ENCODE measurements at places on chromosomes 1 and 21.

DNA sequence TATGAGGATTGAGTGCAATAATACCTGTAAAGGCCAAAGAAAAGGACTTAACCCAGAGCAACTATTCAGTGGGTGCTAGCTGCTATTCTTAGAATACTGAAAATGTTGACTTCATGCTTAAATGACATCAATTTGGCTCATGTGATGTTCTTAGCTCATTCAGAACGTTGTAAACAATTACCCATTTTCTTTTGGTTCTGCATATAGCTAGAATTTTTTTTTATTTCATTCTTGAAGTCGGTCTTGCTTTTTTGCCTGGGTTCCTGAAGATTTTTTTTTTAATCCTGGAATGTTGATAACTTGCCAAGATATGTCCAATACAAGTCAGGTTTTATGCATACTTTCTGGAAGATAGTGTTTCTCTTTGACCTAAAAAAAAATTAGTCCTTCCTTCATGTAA, 772.0 kb downstream of the LTN1 start:
- DNase-seq: no peak

GRCh38 chr1:201054091-201054543, 30.6 kb upstream of the KIF21B start:
- no peak for DNase-seq

GRCh38 chr1:18792747-18793146, 66.7 kb downstream of the TAS1R2 start:
- no peak for DNase-seq

GRCh38 chr1:3068564-3069431, at the start of gene PRDM16:
PRDM16 (plus strand) TSS chr1:3069203; CDS start chr1:3069260, 57 bp downstream.
- DNase-seq: peak; percentile 78

DNA sequence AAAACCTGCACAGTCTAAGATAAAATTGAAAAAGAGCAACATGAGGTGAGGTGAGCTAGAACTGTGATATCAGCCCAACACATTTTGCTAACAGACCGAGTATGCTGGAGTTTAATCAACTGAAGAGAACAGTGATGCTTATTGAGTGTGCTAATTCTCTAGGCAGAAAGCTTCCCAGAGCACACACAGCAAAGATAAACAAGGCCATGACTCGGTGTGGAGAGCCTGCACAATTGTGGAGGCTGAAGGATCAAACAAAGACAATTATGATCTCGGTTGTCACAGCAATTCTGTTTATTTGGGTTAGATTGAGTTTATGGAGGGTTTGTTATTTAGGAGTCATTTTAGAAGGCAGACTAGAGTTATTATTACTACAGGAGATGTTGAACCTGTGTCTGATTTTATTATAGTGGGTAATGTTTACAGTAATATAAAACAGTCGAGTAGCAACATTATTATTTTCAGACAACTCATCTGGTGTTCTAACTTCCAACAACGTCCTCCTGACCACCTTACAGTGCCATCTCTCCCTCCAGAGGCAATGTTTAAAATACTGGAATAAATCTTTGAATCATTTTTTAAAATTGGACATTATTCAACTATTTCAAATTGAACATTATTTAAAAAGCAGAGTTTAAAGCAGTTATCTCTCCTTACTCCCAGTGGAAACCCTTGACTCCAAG, 40.2 kb downstream of the DPT start:
- DNase-seq: no peak

GRCh38 chr1:2911421-2912178, 109.7 kb upstream of the ACTRT2 start:
- DNase-seq: no peak

DNA sequence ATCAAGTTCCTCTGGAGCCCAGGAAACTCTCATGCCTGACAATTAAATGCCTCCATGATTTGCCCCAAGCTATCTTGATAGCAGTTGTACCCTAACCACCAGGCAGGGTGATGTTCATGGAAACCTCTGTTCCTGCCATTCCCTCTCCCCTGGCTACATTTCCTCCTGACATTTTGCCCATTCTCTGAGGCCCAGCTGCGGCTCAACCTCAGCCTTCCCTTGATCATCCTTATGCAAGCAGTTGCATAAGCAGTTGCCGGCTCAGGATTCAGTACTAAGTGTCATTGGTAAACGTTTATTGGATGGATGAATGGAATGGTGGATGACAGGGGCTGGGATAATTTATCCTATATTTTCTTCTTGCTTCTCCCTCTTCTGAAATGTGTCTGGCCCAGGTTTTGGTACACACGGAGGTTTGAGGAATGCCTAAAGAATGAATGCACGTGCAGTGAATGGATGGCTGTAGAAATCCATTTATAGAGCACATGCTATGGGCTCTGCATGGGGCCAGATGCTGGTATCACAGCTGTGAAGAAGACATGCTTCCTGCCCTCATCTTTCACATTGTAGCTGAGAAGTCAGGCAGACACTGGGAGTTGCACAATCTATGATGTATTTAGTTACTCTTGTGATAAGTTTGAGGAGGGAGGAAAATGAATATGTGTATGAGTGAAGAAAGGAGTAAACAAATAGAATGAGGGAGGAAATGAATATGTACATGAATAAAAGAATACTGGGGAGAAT, 261.8 kb downstream of the FOXD2 start:
- no peak for DNase-seq

DNA sequence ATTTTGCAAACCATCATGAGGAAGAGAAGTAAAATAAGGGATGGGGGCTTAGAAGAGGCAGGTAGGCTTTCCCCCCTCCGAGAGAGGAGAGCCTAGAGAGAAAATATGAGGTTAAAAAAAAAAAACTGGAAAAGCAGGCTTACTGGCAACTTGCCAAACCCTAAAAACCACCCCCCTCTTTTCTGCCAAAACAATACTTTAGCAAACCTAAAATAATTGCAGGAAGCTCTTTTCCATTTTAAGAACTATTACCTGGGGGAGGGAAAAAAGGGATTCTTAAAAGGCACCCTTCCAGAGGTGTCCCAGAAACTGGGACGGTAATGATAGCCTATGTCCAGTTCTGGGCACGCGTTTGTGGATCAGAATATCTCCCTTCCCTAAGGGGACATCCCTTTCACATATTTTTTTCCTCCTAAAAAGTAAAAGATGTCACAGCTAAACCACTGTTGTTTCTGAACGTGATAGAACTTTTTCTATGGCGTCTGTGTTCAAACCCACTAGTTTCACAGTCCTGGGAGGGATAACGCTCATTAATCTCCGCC, 1.1 kb upstream of the NFIA start:
- no peak for DNase-seq

- no peak for DNase-seq
Measured at GRCh38 chr1:31919591-31919990, 18.6 kb downstream of the PTP4A2 start.

GRCh38 chr1:27520651-27521050, 30.7 kb upstream of the WASF2 start:
- no peak for DNase-seq

- no peak for DNase-seq
Measured at GRCh38 chr21:34017039-34017961, 56.1 kb upstream of the MRPS6 start.

DNA sequence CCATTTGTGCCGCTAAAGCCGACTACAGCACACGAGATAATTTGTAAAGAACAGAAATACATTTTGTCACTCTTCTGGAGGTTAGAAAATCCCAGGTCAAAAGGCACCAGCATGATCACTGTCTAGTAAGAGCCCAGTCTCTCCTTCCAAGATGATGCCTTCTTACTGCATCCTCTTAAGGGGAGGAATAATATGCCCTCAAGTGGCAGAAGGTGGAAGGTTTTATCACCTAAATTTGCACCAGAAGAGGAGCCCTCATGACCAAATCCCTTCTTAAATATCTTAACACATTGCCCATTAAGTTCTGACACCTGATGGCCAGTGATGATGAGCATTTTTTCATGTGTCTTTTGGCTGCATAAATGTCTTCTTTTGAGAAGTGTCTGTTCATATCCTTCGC, 326.7 kb upstream of the RGS18 start:
- no peak for DNase-seq

- DNase-seq: no peak
Measured at GRCh38 chr21:33246963-33247362, 17.2 kb downstream of the IFNAR2 start.

DNA sequence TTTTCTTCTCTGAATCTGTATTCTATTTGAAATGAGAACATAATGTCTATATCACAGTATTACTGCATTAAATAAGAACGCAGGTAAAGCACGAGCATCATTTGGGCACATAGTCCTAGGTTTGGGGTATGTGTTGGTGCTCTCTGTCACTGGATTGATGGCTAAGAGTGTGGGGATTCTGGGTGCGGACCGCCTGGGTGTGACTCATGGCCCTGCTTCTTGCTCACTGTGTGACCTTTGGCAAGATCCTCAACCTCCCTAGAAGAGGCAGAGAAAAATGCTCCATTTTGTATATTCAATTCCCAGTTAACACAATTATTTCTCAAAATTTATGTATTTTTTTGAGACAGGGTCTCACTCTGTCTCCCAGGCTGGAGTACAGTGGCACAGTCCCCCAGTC, 99.7 kb downstream of the LAMC2 start:
- no peak for DNase-seq

DNA sequence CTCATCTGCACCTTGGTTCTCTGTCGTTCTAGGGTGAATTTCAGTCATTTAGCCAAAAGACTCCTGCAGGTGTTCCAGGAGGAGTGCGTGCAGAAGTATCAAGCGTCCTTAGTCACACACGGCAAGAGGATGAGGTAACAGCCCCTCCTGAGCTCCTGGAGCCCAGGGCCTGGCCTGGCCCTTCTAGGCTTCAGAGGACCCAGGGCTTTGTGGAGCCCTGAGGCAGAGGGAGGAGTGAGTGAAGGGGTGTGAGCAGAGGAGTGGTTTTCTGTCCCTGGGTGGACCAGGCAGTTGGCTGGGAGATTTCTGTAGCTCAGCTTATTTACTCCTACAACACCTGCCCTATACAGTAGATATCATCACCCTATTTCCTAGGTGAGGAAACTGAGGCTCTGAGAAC, 15.7 kb upstream of the RASSF5 start:
- no peak for DNase-seq

DNA sequence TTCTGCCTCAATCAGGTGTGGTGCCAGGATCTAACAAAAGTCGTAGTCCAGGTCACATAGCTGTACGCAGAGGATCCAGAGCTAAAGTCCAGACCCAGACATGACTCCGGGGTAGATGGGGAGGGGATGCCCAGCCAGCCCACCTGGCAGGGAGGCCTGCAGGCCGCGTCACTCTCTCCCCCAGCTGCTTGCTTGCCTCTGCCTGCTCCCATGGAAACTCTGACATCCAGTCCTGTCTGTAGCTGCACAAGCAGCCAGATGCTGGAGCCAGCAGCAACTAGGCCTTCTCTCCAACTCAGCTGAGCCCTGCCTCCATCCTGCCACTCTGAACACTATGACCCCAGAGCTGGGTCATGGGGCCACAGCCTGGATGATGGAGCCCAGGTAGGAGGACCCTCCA, 8.1 kb downstream of the COL8A2 start:
- no peak for DNase-seq

GRCh38 chr1:205313563-205314308, 7.8 kb downstream of the NUAK2 start:
- no peak for DNase-seq

DNA sequence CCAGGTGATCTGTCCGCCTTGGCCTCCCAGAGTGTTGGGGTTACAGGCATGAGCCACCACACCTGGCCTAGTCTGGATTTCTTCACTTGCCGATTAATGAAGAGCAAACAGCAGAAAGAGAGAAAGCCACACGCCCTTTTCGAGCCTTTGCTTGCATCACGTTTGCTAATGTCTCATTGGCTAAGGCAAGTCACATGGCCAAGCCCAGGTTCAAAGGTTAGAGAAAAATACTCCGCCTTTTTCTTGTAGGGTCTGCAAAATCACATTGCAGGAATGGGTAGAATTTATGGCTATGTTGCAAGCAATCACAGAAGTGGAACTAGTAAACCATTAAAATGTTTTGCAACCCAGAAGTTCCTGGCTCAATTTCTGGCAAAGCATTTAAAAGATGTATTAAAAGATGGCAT, 26.8 kb upstream of the BACH1 start:
- DNase-seq: peak; percentile 39

DNA sequence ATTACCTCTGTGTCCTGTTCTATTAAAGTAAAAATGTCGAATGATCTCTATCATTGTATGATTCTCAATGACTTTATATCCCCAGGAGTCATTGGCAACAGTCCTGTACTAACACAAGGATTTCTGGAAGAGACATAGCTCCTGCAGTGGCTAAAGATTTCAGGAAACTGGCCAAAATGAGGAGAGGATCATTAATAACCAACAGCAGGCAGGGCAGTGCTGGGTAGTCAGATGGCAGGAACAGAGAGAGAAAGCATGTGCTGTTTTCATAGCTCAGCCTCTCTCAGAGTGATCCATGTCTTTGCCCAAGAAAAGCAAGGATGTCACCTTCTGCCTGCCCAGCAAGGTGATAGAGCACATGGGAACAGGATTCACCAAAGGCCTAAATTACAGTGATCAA, 604.7 kb upstream of the PLXNA2 start:
- DNase-seq: no peak

- DNase-seq: no peak
Measured at GRCh38 chr1:53639251-53639763, 99.7 kb downstream of the GLIS1 start.

DNA sequence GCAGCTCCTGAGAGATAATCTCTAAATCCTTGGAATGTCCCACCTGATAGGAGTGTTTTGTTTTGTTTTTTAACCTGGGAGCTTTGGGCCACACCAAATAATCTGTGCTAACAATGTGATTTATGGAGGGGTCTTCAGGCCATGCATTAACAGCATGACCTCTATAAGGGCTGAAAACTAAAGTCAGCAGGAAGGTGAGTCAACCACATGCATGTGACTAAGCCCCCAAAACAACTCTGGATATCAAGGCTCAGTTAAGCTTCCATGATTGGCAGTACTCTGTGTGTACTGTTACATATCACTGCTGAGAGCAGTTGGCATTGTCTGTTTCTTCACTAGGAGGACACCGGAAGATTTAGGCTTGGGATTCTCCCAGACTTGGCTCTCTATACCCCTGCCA, 10.7 kb downstream of the AUNIP start:
- no peak for DNase-seq

- DNase-seq: no peak
Measured at GRCh38 chr1:20308569-20308968, 17.9 kb downstream of the VWA5B1 start.

DNA sequence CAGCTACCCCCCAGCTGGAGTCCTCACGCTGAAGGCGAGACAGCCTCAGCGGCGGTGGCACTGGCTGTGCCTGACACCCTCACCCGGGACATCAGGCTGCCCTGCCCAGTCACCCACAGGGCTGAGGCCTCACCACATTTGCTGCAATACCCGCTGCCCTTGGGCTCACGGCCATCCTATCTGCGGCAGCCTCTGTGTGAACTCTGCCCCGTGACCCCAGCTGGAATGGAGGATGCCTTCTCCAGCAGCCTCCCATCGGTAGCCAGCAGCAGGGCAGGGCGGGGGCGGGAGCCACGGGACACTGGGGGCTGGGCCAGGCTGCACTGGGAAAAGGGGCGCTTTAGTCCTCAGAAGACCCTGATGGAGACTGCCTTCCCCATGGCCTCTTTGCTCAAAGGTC, 112.4 kb upstream of the ZBTB40 start:
- DNase-seq: peak; percentile 46

GRCh38 chr1:60695716-60696171, 386.6 kb upstream of the NFIA start:
- no peak for DNase-seq
